ENCODE measurements at places on chromosomes 7 and 10.

DNA sequence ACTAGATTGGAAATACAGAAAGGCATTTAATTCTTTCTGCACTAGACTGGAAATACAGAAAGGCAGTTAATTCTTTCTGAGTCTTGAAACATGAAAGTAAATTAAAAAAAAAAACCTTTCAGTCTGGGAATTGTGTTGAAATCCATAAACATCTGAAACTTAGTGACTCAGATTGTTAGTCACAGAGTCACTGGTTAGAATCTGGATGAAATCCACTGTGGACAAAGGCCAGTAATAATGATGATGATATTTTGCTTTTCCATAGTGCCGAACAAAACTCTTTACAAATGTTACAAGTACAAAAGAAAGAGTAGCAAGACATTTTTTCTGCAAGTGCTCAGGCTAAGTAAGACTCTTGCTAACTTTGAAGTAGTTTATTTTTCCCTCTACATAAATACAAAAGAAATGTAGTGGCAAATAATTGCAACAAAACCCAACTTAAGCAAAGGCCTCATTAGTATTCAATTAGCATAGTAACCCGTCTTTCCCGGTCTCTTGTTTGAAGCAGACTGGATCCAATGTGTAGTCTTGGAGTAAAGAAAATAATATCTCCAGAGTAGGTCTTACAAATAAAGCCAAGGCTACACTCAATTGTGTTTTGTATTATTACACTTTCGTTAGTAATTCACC, 5.8 kb upstream of the PRTFDC1 start:
- no peak for DNase-seq

GRCh38 chr7:4823441-4824119, 38.2 kb downstream of the PAPOLB start:
- DNase-seq = no peak

- DNase-seq = peak; percentile 41
Observed at GRCh38 chr7:4775848-4776623, 613 bp downstream of the AP5Z1 start.

- no peak for DNase-seq
Observed at GRCh38 chr10:63407136-63407662, 58.6 kb downstream of the JMJD1C start.

GRCh38 chr10:1059902-1060301, 3.7 kb downstream of the WDR37 start:
- no peak for DNase-seq

DNA sequence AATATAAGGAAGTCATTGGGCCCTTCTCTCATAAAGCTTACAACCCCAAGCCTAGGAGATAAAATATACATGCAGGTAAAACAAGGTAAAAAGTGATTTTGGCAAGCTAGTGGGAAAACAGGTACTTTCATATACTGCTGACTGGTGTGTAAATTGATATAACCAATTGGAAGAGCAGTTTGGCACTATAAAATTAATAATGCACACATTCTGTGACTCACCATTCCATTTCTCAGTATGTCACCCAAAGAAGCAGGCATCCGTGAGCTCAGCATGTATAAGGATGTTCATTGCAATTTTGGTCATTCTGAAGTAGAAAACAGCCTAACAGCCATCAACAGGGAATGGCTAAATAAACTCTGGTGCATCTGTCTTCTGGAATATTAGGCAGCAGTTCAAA, 2.9 kb downstream of the MACROH2A2 start:
- no peak for DNase-seq

DNA sequence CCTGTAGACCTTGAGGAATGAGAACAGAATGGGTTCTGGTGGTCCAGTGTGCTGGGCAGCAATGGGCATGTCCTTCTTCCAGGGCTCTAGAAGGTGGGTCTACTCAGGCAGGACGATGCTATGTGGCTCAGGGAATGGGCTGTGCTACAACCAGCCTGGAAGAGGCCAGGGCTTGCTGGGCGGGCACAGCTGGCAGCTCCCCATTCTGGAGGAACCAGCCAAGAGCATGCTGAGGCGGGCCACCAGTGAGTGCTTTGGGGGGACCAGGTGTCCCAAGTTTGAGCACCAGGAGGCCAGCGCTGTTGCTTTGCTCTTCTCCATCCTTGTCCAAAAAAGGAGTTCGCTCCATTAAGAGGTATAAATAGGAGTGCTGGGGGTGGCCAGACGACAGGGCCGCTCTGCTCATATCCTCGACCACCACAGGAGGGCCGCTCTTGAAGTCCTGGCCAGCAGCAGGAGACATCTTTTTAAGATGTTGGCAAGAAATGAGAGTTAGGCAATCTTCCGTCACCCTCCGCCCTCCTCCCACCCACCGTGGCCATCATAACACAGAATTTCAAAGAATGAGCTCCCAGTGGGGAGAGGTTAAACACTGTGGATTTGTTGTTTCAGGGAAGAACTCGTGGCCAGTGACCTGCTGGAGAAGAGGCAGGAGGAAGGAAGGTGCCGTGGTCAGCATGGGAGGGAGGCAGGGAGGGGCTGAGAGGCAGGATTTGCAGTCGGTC, 141.3 kb downstream of the GRK5 start:
- DNase-seq = no peak

DNA sequence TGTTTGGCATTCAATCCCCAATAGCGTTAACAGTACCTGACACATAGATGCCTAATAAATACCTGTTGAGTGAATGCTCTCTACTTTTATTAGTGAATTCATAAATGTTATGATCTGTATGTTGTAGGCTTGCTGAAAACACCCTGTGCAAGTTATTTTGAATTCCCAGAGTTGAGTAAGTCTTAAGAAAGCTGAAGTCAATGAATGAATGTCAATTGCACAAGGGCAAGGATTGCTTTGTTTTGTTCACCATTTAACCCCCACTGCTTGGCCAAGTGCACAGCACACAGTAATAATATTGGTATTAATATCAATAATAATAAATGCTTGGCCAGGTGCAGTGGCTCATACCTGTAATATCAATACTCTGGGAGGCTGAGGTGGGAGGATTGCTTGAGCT, 10.2 kb downstream of the CPA1 start:
- no peak for DNase-seq

DNA sequence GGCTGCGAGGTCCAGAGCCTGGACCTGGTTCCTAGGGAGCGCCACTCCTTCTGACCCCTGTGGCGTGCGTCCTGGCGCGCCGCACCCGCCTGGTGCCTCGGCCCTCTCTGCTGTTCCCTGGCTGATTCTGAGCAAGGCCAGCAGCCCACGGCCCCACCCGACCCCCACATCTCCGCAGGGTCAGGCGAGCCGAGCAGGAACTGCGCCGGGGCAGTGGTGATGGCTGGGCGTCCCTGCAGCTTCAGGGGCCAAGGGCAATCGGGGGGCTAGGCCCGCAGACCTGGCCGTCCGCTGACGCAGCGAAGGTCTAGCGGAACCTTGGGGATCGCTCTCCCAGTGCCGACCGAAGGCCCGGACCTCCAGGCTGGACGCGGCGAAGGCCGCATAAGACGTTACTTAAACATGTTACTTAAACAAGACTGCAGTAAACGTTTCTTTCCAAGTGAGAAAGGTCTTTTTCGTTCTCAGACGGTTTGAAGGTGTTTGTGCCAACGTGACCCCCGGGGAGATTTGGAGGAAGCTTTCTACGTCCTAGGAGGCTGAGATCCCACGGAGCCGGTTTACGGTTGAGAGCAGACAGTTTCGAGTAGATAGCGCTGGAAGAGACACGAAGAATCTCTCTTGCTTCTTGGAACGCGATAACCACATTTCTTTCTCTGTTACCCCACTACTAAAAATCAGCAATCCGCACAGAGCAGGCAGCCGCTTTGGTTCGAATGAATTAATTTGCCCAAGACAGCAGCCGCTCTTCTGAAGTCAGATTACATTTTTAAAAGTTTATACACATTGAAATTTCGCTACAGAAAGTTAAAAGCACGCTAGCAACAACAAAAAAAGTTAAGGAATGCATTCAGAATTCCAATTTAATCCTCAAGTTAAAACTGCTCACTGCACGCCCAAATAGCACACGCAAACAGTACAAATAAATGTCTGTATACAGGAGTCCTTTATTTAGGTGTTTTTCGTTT, 4.9 kb upstream of the NKX2-3 start:
- DNase-seq = no peak

GRCh38 chr10:86678999-86679792, 10.9 kb downstream of the LDB3 start:
- no peak for DNase-seq

- DNase-seq = no peak
Observed at GRCh38 chr7:27209933-27210440, 10.1 kb upstream of the HOXA13 start.

DNA sequence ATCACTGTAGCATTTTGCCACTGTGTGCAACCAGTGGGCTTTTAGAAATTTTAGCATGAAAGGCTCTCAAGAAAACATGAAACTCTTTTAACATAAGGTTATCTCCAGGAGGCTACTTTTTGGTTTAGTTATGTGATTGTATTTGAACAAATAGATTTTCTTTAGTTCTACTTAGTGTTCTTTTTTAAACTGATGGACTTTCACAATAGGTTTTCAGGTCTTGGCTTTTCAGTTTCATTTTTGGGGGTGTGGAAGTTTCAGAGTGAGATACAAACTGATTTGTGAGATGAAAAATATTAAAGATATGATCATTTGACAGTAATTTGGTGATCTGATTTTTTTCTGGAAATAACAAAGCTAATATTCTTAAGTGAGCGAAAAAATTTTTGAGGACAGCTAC, 344.1 kb downstream of the PHF14 start:
- no peak for DNase-seq

DNA sequence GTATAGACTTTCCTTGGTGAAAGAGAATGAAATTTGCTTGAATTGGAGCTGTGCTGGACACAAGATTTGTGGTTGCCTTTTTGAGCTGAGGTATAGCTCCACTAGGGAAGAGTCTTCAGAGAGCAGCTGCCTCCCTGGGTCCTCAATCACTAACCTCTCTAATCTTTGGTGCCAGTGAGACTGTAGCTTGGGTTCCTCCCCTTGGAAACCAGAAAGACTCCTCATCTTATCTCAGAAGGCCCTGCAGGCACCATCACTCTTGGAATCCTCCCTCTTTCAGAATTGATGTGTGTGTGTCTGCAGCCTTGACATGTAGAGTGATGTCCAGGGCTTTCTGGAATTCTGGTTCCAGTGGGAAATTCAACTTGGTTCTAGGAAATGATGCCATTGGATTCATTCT, 426.5 kb downstream of the RPS24 start:
- DNase-seq = no peak

GRCh38 chr7:47239034-47239433, 342.9 kb downstream of the TNS3 start:
- no peak for DNase-seq

GRCh38 chr10:79028056-79028430, 40.7 kb upstream of the ZMIZ1 start:
- no peak for DNase-seq

DNA sequence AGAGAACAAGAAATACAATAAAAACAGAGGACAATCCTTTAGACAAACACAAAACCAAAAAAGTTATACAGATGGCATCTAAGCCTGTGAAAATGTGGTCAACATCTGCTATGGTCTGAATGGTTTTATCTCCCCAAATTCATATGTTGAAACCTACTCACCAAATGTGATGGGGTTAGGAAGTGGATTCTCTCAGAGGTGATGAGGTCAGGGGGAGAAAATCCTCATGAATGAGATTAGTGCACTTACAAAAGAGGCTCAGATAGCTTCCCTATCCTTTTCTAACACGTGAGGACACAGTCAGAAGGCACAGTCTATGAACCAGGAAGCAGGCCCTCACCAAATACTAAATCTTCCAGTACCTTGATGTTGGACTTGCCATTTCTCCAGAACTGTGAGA, 147.8 kb upstream of the GPR22 start:
- no peak for DNase-seq

- DNase-seq = peak; percentile 62
Observed at GRCh38 chr10:117216611-117217195, 19.4 kb downstream of the KCNK18 start.

DNA sequence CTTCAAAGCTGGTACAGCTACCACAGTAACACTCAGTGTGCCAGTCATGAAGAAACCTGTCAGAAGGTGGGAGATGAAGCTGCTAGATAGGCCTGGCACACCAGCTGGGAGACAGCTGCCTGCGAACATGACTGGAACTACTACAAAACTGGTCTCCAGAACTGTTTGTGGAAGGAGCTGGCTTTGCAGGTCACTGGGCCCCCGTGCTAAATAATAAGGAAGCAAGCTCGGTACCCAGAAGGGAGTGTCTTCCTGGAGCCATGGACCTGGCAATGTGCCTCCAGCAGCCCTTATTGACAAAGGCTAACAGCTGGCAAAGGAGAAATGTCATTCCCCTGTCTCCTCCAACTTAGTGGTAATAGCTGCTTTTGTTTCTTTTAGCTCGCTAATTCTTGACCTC, 1217.6 kb upstream of the LRRN3 start:
- no peak for DNase-seq

DNA sequence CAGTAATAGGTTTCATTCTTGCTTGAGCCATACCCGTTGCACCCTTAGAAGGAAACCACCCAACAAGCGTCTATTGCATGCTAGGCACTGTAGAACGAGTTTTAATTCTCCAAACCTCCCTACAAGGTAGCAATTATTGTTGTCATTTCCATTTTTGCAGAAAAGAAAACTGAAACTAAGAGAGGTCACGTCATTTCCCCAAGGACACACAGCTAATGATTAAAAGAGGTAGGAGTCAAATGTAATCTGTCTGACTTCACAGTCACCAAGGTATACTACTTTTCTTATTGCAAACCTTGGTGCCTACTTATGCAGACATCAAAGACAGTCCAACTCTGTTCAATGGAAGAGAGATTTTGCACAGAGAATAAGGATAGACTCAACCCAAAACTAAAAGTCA, 49.1 kb upstream of the C1QL3 start:
- DNase-seq = no peak

GRCh38 chr10:72059843-72060822, 28.2 kb downstream of the SPOCK2 start:
- no peak for DNase-seq

- DNase-seq = no peak
Observed at GRCh38 chr10:124040451-124041188, 52.8 kb downstream of the CHST15 start.

DNA sequence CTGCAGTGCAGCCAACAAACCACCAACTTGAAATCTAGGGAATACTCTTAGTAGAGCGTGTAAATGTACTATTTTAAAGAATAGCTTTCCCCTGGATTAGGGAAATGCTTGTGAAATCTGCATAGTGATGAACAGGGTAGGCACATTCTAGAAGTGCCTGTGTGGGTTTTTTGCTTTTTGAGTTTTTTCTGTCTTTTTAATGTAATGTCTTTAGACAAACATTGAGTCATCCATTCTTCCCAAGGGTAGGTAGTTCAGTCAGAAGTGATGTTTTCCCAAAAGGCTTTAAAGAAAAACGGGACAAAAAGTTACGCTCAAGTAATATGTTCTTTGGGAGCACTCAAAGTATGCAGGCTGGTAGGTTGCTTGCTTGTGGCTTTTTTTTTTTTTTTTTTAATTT, 130.0 kb downstream of the AUTS2 start:
- no peak for DNase-seq
